ENCODE measurements at places on chromosomes 3 and 15.

GRCh38 chr3:16114429-16114828, 60.1 kb upstream of the GALNT15 start:
- no peak for DNase-seq

DNA sequence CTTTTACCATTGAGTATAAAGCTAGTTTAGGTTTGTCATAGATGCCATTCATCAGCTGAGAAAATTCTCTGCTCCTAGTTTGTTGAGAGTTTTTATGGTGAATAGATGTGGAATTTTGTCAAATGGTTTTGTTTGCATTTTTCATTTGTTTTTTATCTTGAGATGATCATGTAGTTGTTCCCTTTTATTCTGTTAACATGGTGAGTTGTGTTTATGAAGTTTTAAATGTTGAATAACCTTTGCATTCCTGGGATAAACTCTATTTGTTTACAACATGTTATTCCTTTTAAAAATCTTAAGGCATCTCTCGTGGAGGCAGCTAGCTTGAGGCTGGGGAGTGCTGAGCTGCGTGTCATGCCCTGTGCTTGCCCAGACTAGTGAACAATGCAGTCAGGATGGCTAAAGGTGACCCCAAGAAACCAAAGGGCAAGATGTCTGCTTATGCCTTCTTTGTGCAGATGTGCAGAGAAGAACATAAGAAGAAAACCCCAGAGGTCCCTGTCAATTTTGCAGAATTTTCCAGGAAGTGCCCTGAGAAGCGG, 48.5 kb downstream of the ANAPC13 start:
- DNase-seq = no peak

DNA sequence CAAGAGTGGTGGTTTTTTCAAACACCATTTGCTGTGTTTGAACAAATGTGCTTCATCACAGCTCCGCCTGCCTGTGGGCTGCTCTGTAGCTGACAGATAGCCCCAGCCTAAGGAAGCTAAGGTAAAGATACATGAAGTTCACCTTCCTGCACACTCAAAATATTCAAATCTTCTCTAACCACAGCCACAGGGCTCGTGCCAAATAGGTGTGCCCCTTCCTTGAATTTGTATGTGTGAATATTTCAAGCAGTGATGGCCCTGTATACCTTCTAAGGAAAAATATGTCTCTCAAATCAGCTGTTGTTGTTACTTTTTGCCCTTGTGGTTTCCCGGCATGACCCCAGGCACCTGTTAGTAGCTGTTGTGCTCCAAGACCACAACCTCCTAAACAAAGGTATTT, 92.8 kb downstream of the CCNL1 start:
- no peak for DNase-seq

DNA sequence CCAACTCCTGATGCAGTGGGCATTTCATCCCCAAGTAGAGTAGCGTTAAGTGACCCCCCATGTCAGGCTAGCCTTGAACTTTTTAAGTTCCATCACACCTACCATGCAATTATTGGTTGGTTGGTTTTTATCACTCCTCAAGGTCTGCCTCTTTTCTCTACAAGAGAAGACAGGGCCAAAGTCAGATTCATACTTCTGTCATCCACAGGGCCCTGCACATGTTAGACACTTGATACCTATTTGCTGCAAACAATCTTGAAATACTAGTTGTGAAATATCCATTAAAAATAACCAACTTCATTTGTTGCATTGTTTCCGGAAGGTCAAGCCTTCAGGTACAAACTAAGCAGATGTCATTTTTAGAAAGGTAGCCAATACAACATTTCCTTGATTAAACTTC, 1.2 kb downstream of the CMSS1 start:
- DNase-seq = no peak

- DNase-seq = no peak
Measured at GRCh38 chr3:171219258-171219657, 192.7 kb upstream of the SLC2A2 start.

DNA sequence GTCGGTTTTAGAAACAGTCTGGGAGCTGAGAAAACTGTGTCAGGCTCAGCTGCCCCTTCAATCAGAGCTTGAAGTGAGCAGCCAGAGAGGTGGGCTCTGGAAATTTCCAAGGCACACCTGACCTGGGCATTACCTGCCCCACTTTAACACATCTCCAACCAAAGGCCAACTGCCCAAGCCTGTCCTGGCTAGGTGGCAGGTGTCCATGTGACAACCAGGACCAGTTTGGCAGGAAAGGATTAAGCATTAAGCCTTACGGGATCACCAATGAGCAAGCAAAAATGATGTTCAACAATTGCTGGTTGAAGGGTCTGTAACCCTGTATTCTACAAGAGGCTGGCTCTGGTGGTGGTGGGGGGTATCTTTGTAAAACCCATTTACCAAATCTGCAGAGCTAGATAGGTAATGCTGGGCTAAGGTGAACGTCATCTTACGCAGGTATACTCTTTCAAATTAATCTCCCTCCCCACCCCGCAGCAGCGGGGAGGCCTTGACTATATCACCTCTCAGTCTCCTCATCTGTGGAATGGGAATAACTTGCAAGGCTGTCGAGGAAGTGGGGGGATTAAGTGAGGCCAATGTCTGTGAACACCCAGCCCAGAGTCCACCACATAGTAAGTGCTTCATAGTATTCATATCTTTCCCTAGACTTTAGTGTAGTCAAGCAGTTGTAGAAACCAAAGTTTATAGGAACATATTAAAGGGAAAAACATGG, 183.2 kb downstream of the MEGF11 start:
- no peak for DNase-seq

DNA sequence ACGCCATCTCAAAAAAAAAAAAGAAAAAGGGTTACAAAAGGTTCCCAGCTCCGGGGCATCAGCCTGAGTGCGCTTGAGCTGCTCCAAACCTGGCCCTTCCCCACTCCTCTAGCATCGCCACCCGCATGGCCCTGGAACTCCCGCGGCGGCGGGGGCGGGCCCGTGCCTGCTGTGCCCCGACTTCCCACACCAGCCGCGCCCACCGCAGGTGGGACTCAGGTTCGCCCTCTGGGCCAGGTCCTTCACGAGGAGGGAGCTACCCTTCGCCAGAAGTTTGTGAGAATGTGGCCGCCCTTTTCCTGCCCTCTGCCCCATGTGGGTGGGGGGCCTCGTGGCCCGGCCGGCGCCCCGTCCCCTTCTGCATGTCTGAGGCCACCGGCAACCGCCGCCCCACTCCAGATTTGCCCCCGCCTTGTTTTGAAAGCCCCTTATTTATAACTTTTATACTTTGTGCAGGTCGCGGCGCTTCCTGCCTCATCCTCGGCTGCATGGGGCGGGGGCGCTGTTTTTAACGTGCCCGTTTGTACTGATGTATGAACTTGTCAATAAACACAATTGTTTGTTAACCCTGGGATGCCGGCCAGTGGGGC, 507 bp upstream of the JMJD7 start:
- peak; percentile 19 for DNase-seq

GRCh38 chr3:189507856-189508255, 123.3 kb upstream of the TP63 start:
- DNase-seq = no peak

- peak; percentile 86 for DNase-seq
Measured at GRCh38 chr3:157088601-157089454, 71.1 kb downstream of the CCNL1 start.

DNA sequence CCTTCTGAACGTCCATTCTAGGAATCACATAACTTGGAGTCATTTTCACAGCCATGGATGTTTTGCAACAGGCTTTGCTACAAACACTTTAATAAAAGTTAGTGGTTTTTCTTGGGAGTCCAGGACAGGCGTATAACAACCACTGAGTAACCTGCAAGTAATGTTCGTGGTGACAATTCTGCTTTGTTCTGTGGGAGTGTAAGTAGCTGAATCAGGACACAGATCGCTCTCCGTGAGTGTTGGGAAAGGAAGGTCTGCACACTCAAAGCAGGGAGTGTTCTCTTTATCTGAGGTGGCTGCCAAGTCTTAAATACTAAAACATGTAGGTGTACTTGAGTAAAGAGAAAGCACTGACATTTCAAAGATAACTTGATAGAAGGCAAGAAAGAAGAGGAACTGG, 7.9 kb upstream of the BNC1 start:
- no peak for DNase-seq

DNA sequence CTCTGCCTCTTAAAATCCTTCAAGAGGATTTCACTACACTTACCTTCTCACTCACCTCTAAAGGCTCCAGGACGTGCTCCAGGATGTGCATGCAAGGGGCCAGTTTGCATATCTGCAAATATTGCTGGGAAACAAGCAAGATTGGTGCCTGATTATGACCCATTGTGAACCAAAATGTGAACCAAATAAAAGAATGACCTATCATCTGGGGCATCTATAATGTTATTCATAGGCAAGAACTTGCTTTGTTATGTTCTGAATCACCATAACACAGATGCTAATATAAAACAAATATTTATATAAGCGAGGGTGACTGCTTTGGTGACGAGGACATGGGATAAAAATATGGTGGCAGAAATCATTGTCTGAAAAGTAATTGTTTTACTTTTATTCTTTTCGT, 5.5 kb downstream of the IL12A start:
- no peak for DNase-seq

DNA sequence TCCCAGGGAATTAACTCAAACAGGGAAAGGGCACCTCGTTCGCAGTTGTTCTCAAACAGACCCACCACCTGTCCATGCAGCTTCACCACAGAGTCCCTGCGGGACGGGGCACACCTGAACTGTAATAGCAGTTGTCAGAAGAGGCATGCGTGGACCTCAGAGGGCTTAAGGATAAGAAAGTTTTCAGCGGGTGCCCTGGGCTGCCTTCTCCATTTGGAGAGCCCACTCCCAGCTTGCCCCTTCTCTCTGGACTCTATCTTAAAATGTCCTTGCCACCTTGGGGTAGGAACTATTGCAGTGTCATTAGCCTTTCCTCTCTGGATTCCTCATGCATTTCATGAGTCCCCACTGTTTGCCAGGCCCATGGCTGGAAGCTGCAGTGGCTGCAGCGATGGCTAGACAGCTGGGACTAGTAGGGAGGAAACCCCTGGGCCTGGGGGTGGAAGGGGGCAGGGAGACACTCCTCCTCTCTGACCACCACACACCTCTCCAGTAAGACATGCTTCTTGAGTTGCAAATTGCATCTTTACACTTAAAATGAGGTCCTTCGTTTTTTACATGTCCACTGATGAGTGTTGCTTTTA, 33.5 kb downstream of the PDIA5 start:
- DNase-seq = no peak

GRCh38 chr3:147940405-147941193, 531.4 kb downstream of the ZIC1 start:
- DNase-seq = no peak

DNA sequence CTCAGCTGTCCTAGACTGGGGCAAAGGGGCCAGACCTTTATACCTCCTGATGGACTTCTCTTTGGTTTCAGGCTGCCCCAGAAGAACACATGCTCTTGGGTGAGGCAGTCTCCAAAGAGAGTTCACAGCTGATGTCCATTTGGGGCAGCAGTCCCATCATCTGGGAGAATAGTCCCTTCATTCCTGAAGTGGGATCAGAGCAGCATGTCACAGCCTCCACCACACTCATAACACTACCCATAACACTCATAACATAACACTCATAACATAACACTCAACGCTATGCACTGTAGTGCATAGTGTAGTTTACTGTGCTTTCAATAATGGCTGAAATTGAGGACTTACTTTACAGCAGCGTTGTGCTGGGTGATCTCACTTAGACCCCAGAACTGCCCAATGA, 36.7 kb upstream of the PLCL2 start:
- no peak for DNase-seq

GRCh38 chr3:72897758-72898007, 9.8 kb downstream of the GXYLT2 start:
- DNase-seq = no peak

GRCh38 chr3:37096975-37097374, 77.4 kb downstream of the LRRFIP2 start:
- no peak for DNase-seq

DNA sequence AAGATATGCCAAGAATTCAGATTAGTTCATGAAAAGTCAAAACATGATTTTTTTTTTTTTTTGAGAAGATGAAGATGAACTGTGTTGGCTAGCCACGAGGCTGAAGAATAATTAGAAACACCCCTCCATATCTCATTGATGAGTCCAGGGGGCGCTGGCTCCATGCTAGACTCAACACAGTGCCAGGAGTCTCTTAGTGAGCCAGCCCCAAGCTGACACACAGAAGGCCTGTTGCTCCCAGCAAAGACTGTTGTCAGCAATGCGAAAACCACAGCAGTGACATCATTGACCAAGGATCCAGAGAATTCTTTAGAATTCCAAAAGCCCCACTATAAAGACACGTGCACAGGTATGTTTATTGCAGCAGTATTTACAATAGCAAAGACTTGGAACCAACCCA, 185.2 kb downstream of the ANXA2 start:
- DNase-seq = no peak

DNA sequence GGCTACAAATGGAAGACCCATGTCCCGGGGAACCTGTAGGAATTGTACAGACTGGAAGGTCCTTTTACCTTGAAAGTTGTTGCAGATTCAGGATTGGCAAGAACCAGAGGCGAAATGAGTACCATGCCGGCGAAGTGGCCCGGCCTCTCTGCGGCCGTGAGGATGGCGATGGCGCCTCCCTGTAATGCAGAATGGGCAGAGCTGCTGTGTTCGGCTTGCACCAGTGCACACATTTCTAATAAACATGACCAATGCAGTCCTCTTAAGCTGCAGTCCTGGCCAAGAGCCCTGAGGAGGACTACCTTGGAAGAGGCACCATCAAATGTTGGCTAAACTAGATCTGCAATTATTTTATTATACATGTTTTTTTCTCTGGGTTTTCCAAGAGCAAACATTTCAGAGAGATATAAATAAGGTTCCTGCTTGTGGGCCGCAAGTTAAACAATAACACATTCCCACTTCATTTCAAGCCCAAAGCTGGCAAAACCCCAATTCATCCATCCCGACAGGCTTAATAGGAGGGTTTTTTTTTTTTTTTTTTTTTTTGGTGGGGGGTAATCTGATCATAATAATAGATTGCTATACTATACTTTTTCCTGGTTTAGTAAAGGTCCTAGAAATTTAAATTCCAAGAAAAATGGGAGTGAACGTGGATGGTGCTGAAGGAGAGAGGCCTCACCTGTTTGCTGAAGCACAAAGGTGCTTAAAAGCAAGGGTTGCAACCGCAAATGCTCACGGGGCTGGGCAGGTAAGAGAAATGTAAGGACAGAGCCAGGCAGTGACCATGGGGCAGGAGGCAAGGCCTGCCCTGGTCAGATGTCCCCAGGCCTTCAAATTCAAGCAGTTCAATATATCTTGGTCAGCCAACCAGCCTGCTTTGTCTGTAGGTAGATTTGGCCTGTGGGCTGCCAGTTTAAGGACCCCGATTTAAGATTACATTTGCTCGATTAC, 48.5 kb downstream of the ABTB1 start:
- DNase-seq = no peak

DNA sequence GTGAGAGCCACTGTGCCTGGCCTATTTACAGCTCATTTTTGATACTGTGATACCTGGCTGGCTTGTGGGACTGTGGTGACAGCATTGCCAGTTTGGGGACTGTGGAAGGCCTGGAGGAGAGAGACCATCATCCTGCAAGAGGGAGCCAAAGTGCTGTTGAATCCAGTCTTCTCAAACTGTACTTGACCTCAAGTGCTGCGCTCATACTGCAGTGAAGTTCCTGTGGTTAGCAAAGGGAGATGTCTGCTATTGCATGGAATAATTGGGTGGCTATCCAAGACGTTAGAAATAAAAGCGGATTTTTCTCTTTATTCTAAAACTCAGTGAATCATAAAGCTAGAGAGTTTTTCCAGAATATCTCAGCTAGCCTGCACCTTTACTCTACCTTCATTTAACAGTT, 83.4 kb downstream of the CCK start:
- DNase-seq = no peak

GRCh38 chr3:146280864-146281263, 30.0 kb upstream of the PLSCR4 start:
- DNase-seq = no peak

GRCh38 chr3:59866076-59866475, 816.3 kb upstream of the CFAP20DC start:
- no peak for DNase-seq
